Stimulated activated CD4-positive, alpha-beta T cell treated with anti-CD3 and anti-CD28 coated beads, Interleukin-1b, Interleukin-23, amount 100 ng/mL, for 1 hour (primary cell): ENCODE measurements at places on chromosomes 1 and 21.

DNA sequence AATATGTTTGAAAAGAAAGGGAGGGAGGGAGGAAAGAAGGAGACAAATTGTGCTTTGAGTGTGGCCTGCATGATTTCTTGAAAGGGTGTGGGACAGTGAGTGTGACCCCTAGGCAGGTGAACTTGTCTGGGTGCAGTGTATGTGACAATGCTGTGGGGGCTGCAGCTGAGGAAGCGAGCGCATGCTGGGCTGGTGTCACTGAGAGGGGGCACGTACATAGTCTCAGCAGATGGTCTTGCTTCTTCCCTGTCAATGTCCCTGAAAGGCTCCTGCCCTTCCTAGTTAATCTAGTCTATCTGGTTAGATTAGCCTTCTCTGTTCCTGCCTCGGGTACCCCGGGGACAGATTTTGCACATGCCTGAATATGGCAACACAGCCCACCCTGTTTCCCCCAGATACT lies 9.8 kb downstream of the FAAH start:
- no peak for DNase-seq

DNA sequence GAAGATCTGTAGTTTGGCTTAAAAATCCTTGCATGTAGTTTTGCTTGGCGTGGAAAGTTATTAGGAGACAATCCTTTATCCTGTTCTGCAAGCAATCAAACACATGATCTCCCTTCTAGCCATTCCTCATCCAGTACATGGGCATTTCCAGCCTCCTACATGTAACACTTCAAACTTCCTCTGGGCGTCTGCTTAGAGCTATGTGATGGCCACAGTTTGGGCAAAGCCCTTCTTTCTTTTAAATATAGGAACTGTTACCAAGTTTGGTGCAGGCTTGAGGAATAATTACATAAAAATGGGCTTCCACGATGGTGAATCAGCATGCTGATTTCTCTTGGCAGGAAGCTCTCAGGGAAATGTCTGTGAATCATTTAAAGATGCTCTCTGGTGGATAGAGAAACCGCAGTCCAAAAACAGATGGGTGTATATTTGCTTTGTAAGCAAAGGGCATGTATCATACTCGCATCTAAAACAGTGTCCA lies 176.9 kb upstream of the FMN2 start:
- no peak for DNase-seq

DNA sequence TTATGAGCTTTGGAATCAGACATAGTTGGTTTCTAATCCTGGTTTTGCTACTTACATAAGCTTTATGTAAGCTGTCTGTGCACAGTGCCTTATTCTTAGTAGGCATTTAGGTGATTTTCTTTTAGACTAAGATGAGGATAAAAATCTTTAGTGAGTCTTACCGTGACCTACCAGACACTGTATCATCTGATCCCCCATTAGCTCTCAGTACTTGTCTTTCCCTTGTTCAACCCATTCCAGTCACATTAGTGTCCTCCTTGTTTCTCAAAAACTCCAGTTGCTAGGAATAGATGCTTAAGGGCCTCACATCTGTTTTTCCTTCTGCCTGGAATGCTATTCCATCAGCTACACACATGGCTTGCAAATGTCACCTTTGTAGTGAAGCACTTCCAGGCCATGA lies 18.8 kb downstream of the PPP1R12B start:
- DNase-seq, result no peak

DNA sequence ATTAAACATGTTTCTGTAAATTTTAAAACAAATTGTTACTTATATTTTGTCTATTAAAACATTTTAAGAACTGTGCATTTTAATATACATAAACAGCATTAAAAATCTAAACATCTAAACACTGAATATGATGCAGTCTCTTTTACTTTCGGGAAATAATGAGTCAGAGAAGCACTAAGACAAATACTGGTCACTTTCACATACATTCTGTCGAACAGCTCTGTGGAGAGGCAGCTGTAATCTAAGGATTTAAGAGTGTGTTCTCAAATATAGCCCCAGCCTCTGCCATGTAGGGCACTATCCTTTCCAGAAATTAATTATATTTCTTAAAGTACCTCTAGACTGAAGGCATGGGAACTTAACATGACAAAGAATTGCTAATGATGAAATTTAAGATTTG lies 89.6 kb upstream of the PTGFR start:
- DNase-seq, result no peak

DNA sequence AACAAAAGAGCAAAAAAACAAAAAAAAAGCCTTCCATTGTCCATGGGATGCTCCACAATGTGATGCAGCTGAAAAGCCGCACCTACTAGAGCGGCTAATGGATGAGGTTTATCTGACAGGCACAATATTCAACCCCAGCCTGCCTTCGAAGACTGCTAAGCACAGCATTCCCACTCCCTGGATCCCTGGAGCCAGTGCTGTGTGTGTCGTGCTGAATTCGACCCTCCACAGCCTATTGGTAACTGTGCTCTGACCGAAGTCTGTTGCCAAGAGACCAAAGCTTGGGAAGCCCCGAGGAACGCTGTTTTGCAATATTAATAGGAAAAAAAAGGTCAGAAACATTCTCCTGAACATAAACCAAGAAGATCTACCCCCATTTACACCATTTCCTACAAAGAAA lies 57.2 kb upstream of the PUM1 start:
- no peak for DNase-seq

DNA sequence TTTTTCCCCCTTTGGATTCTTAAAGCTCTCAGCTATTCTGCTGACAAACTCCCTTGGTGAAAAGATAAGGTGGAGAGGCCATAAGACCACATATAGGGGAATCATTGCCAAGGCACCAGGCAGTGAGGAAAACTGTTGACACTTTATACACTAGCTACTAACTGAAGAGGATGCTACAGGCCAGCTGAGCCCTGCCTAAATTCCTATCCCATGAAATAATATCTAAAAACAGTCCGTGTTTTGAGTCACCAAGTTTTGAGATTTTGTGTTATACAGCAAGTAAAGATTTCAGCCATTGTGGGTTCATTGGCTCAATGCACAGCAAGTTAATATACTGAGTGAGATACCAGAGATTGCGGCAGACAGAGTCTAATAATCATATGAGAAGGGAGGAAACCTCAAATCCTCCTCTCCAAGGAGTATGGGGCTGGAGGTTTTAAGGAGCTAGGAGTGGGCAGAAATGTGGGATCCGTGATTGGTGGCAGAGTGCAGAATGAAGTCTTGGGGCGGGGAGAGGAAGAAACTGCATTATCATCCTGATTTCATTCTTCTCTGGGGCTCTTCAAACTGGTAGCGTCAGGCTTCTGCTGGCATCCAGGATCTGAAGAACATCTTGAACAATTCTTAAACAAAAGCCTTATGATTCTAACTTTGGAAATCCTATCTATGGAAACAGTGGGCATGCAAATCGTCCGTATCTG lies 9.2 kb downstream of the CLDN8 start:
- DNase-seq, result no peak

DNA sequence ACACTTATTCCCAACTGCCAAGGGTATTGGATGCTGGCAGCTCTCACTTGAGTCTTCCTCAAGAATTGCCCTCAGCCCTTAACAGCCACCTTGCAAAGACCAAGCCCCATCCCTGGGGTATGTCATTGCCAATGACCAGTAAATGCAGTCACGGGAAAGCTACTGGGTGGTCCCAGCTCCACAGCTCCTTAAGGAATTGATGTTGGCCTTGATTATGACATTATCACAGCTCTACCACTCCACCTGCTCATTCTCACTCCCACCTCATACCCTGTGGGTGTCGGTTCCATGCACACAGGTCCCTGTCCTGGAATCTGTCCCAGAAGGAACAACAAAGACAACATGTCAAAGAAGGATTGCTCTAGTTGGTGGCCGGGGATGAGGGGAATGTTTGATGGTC lies 60.5 kb upstream of the GJB5 start:
- DNase-seq, result no peak

- DNase-seq, result no peak
Measured at GRCh38 chr21:32206631-32207405, 72.0 kb downstream of the MIS18A start.

DNA sequence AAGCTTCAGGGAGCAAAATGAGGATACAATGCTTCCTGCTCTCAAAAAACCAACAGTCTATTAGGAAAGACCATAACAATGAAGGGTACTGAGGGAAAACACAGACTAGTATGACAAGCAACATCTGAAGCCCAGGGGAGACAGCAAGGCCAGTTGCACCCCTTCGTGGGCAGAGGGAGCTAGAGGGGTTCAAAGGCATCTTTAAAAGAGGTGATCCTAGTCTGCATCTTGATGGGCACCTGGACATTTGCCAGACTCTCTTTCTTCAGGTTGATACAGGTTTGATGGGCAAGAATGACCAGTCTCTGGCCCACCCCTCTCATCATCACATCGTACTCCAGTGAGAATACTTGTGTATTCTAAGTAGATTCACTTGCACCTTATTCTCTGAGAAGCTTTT lies 177.7 kb downstream of the VAV3 start:
- no peak for DNase-seq

GRCh38 chr1:9840176-9840575 lies 16.4 kb upstream of the CLSTN1 start:
- no peak for DNase-seq

DNA sequence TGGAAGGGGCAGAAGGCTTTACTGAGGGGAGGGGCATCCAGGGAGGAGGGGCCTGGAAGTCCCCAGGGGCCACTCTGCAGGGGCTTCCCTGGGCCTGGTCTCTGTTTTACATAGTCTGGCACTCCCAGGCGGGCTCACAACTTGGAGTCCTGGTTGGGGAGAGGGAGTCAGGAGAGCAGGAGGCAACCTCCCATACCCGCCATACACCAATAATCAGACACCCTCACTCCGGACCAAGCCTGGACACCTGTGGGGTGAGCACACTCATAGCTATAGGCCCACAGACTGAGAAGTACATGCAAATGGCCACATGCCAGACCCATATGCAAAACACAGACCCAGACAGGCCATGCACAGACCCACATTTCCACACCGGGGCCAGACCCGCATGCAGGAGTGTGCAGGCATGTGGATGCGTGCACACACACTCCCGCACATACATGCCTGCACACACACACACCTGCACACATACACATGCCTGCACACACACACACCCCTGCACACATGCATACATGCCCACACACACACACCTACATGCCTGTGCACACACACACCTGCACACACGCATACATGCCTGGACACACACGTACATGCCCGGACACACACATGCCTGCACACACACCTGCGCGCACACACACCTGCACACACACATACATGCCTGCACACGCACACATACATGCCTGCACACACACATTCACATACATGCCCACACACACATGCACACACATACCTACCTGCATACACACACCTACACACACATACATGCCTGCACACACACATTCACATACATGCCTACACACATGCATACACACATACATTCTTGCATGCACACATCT lies 89.5 kb upstream of the RUNX3 start:
- no peak for DNase-seq

DNA sequence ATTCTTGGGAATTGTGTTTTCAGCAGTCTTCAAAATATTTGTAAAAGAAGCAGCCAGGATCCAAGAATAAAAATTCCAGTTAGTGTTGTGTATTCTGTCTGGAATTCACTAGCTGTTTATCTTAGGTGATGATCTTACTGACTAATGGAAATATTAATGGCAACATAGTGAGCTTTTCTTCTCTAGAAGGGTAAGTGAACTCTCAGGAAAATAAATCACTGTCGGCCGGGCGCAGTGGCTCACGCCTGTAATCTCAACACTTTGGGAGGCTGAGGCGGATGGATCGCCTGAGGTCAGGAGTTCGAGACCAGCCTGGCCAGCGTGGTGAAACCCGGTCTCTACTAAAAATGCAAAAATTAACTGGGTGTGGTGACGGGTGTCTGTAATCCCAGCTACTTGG lies 87.4 kb upstream of the KIF1B start:
- no peak for DNase-seq

DNA sequence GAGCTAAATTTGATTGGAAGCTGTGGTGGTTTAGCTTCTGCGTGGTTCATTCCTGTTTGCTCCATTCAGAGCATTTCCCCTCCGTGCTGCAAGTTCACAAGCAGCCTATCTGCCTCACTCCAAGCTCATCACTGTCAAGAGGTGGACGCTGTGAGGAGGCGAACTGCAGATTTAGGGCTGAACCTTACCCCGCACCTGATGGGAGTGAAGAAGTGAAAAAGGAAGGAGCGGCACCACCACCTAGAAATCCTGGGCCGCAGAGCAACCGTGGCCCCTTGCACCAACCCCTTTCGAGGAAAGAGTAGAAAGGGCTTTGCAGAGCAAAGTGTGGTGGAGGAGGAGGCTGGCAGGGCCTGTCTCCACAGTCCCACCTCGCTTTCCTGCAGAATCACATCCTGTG lies 117.4 kb downstream of the IER5 start:
- DNase-seq, result no peak

GRCh38 chr1:93093332-93094006 lies 14.4 kb downstream of the MTF2 start:
- DNase-seq, result no peak

GRCh38 chr1:71919811-71920509 lies 362.4 kb downstream of the NEGR1 start:
- no peak for DNase-seq

GRCh38 chr1:64212031-64212430 lies 8.6 kb downstream of the UBE2U start:
- no peak for DNase-seq

- no peak for DNase-seq
Measured at GRCh38 chr1:32180186-32181060, 948 bp downstream of the TXLNA start.

- DNase-seq, result no peak
Measured at GRCh38 chr21:36859744-36860501, 106.5 kb downstream of the HLCS start.

GRCh38 chr1:24069817-24070216 lies 42.1 kb downstream of the MYOM3 start:
- DNase-seq, result no peak

DNA sequence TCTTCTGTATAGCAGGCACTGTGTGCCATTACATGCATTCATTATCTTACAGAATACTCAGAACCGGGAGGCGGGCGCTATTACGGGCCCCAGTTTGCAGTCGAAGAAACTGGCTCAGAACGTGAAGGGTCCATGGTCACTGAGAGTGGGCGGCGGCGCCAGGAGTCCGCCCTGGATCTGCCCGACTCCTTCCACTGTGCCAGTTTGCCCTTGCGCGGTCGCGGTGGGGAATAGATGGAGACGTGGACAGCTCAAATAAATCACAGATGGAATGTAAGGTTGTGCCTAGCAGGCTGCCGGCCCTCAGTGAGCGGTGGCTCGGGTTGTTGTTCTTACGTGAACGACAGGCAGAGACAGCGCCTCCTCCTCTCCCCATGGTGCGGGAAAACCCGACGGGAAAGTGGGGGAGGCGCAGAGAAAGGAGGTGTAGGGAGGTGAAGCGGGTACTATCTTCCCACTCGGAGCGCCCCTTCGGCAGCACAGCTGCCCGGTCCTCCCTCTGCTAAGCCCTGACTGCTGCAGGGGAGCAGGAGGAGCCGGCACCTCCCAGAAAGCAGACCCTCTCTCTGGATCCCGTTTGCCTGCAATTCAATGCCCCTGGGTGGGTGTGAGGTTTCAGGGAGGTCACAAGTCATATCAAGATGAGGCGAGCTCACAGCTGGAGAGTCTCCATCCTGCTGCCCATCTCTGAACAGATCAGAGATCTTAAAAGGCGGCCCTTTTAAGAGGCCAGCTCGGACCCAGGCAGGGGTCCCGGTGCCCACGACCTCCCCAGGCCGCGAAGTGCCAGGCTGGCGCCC lies 1.1 kb downstream of the COL9A2 start:
- DNase-seq, result no peak

- no peak for DNase-seq
Measured at GRCh38 chr1:33791251-33791650, 72.6 kb upstream of the HMGB4 start.

- no peak for DNase-seq
Measured at GRCh38 chr21:15703932-15704331, 25.9 kb upstream of the USP25 start.
